ENCODE measurements at places on chromosomes 4 and X.
A peak's percentile ranks its signal among the peaks of the same experiment; 100 is the strongest.

DNA sequence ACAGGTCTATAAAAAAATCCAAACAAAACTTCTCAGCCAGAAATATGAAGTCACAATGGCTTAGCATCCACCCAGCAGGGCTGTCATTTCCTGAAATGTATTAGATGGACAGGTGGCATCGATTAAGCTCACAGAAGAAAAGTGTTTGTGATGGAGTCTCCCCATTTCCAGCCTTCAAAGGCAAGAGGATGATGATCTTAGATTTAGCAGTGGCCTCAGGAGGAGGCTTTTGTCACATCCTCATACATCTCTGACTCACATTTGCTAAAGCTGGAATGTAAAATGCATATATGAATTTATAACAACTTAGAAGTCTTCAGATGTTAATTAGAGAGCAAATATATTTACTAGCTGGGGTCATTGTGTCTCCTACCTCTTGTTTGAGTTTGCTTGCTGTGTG, 441.9 kb downstream of the SPRY1 start:
- no peak for DNase-seq

DNA sequence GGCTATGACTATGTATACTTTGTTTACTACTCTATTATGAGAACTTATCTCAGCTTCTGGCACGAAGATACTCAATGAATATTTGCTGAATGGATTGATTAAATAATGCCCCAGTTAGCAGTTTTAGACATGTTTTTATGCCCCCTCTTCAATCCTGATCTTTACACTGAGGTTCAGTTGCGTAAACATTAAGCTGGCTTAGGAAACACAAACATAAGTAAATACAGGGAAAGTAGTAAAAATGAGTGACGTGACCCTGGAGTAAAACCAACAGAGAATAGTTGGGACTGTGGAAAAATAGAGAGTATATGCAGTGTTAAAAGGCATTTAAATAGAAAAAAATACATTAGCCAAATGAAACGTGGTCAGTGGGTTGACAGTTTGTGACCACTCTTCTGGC, 387.0 kb upstream of the ACTRT1 start:
- no peak for DNase-seq

DNA sequence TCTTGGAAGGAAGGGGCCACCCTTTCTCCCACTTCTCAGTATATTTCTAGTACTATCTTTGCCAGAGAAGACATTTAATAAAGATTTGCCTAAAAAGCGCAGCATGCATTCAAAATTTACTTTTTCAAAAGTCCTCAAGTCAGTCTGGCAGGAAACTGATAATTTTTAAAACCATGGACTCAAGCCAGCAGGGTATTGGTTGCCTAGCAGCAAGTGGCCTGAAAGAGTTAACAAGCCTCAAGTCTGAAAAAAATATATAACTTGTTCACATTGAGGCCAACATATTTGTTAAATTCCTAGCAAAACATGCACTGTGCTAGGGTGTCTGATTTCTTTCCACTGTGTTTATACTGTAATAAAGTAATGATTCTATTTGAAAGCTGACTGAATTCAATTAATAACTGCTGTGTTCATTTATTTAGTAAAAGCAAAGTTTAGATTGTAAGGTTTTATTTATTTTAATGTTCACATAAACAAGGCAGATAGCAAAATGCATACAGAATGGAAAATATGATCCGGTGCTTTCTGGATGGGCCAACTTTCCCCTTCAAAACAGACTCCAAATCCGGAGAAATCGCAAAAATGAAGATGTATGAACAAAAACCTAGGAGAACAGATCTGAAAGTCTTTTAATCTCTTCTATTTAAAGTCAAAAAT, 218.5 kb upstream of the FGF13 start:
- DNase-seq = no peak

GRCh38 chr4:175530655-175531054, 281.4 kb downstream of the GPM6A start:
- DNase-seq = no peak

- DNase-seq = no peak
Measured at GRCh38 chr4:147794314-147794680, 62.4 kb downstream of the ARHGAP10 start.

GRCh38 chrX:135393051-135393450, 28.7 kb upstream of the SMIM10L2A start:
- DNase-seq = no peak

DNA sequence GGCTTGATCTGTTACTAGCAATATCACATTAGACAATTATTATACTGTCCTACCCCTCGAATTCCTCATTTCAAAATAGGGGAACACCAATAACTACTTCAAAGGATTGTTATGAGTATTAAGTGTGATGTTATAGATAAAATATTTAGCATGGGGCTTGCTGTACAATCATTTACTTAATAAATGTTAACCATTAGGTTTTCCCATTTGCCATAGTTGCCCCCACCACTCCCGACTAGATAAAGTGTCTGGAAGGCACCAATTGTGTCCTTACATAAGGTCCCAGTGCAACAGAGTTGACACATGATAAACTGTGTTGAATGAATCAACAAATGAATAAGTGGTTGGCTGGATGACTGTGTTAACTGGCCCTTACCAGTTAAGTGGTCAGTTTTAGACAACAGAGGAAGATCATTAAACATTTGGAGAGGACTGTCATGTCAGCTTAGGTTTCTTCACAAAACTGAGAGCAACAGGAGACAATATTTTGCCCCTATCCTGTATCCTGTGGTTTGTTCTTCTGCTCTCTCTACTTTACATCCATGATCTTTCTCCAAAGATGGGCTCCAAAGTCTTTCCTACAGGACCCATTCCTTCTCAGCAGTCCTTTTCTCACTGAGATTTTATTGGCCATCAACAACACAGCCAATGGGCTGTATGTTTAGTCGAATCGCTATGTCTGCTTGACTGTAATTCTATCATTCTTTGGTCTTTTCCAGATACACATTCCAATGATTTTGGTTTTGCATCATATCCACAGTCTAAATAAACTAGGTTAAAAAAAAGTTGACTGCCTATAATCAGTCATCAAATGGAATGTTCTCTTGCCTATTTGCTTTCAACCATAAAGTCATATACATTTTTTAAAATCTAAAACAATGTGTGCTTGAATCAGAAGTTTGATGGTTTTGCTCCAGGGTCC, 74.4 kb downstream of the RNF150 start:
- no peak for DNase-seq

DNA sequence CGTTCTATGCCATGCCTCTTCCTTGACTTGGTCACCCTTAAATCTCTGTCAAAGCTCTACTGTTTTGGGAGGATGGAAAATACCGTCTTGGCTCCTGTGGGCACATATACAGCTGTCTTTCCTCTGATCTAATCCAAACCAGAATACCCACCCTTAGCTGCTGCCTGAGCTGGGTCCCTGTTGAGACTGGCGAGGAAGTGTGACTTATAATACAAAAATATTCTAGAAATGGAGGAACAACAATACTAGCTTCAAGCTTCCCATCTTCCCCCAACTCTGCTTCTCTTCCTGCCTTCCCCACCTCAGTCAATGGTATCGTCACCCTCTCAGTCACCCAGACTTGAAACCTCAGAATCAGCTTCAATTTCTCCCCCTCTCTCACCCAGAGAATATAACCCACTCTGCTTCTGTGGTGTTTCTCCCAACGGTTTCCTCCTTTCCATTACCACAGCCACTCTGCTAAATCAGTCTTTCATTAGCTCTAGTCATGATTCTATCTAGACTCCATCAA, 599 bp upstream of the IL2RG start:
- DNase-seq = peak; percentile 33

DNA sequence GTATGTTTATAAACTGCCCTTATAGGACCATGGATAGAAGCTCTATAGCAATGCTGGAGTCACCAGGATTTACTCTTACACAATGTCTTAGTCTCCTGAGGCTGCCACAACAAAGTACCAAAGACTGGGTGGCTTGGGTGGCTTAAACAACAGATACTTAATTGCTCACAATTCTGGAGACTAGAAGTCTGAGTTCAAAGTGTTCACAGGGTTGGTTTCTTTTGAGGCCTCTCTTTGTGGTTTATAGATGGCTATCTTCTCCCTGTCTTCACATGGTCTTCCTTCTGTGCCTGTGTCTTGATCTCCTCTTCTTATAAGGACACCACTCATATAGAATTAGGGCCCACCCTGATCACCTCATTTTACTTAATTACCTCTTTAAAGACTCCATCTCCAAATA, 2.0 kb upstream of the TRPC3 start:
- DNase-seq = no peak

GRCh38 chrX:10633722-10634121, 13.3 kb upstream of the MID1 start:
- DNase-seq = no peak

DNA sequence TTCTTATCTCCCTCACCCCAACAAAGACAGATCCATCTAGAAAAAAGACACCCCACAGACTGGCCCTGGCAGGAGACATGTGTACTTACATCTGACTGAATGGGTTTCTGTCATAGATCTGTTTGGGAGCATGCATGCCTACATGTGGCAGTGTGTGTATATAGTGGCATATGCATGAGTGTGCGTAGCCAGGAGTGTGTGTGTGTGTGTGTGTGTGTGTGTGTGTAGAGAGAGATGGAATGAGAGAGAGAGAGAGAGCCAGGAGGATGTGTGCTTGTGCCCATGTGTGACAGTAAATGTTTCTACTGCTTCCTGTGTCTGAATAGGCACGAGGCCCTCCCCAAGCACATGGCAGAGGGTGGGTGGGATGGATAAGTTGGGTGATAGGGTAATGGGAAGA, 37.1 kb downstream of the EFNB1 start:
- DNase-seq = no peak

DNA sequence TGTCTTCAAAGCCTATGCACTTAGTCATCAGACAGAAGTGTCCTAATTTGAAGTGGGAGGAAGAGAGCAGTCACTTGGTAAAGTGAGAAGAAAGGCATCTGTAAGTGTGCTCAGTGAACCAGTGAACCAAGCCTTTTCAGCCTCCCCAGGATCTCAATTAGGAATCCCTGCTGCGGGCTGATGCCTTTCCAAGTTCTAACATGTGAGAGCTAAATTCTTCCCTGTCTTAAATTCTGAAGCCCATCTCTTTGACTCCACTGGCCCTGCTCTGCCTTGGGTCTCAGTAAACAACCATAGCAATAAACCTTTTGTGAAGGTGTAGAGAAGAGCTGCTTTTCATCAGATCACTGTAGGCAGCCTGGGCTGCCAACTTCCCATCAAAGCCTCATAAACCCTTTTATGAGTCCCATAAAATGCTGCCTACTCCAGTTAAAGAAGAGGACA, 701.2 kb upstream of the LCORL start:
- DNase-seq = no peak

- DNase-seq = no peak
Measured at GRCh38 chrX:106300239-106300638, 132.1 kb downstream of the PWWP3B start.

- DNase-seq = no peak
Measured at GRCh38 chrX:9269134-9269533, 195.7 kb upstream of the TBL1X start.

- DNase-seq = no peak
Measured at GRCh38 chr4:2419814-2420213, 1.1 kb downstream of the CFAP99 start.

DNA sequence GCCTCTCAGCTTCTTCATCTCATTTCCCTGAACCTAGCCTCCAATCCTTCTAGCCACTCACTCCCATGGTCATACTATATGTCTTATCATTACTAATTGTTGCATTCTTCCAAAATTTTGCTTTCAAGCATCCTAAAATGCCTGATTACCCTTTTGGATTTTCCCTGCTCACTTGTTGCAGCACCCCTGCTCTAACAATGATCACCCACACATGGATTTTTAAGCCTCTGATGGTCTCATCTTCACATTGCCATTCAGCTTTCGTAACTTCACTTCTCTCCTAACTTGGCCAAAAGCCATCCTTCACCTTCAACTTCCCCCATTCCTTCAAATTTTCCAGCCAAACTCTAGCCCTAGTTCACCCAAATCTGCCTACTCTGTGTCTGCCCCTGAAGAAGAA, 33.8 kb upstream of the MGST2 start:
- no peak for DNase-seq

DNA sequence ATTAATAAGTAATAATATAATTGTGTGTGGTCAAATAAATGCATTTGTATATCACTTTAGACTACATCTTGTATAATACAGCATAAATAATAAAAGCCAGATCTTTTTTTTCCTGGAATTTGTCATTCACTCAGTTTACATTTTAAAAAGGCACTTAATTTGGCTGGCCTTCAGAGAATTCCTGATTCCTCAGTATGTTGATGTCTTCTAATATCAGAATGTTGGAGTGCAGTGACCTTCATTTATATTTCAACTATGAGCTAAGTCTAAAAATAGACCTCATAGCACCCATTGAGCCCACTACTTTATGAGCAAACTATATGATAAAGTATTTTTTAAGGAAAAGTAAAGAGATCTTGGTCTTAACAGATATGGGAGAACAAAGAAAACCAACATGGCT, 27.8 kb downstream of the ZNF330 start:
- DNase-seq = no peak

DNA sequence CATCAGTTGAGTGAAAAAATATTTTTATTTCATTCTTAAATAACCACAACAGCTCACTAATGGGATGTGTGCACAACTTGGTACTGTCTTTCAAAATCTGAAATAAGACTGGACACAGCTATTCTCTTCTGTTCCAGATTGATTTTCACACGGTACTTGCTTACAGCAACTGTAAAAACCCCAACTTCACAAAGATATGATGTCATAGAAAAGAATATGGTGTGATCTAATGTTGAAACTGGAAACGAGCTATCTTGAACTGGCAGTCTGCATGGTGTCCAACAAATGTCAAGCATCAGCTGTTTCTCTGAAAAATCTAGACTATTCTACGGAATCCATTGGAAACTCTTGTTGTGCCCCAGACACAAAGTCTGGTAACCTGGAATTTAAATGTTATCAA, 14.7 kb downstream of the HELQ start:
- DNase-seq = no peak

DNA sequence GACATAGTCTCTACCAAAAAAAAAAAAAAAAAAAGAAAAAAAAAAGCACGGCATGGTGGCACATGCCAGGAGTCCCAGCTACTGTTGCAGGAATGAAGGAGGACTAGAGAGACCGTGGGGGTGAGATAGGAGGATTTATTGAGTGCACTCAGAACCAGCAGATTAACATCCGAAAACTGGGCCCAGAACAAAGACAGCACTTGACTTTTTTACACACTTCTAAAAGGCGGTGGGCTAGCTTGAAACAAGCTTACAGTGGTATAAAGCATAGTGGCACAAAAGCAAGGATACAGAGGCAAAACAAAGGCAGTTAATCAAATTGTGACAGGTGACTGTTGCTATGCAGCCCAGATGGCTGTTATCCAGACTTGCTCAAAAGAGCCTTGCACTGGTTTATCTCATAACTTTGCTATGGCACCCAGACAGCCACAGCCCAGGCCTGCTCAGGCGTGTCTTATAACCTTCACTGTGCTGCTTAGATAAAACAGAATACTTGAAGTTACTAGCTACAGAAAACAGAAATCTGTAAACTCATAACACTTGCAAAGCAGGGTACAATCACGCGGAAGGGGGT, 9.9 kb upstream of the PI4K2B start:
- no peak for DNase-seq
